Stimulated activated CD4-positive, alpha-beta T cell treated with anti-CD3 and anti-CD28 coated beads, TNF-alpha, amount 100 ng/mL, for 1 hour (primary cell): ENCODE measurements at places on chromosomes 6 and 20.

GRCh38 chr6:142404751-142405150 is 102.9 kb downstream of the ADGRG6 start:
- no peak for DNase-seq

DNA sequence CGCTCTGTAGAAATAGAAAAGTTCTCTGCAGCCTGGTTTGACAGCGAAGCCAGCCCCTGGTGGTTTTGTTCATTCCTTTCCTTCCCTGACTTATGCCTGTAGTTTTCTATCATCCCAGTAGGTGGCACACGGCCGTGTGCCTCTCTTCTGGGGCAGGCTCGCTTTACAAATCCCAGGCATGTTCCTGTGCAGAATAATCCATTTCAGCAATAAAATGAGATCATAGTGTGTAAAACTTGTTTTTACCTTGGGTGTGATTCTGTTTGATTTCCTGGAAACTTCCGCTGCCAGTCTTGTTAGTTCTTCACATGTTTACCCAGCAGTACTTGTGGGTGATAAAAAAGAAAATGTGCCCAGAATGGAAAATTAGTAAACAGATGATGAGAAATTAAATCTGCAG is 7.4 kb upstream of the INSM1 start:
- no peak for DNase-seq

- DNase-seq, result no peak
These were observed 134.4 kb upstream of the STMND1 start for GRCh38 chr6:16967470-16967817.

GRCh38 chr6:129638686-129639085 is 71.3 kb downstream of the ARHGAP18 start:
- no peak for DNase-seq

DNA sequence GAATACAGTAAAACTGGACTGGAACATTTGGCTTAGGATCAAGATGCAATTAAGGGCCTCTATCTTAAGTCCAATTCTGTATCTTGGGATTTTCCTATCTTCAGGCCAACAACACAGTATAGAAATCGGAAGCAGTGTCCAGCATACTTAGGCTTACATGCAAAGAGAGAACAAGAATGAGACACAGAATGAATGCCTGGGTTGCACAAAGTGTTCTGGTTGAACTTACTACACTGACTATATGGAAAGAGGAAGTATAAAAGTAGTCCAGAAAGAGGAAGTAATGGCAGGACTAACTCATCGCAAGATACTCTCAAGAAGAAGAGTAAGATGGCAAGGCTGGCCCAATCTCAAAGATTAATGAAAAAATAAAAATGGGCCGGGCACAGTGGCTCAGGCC is 87.6 kb downstream of the BTBD9 start:
- no peak for DNase-seq

- no peak for DNase-seq
These were observed 39.5 kb downstream of the NKX2-4 start for GRCh38 chr20:21357844-21358243.

GRCh38 chr6:142683714-142684141 is 261.2 kb downstream of the HIVEP2 start:
- no peak for DNase-seq

DNA sequence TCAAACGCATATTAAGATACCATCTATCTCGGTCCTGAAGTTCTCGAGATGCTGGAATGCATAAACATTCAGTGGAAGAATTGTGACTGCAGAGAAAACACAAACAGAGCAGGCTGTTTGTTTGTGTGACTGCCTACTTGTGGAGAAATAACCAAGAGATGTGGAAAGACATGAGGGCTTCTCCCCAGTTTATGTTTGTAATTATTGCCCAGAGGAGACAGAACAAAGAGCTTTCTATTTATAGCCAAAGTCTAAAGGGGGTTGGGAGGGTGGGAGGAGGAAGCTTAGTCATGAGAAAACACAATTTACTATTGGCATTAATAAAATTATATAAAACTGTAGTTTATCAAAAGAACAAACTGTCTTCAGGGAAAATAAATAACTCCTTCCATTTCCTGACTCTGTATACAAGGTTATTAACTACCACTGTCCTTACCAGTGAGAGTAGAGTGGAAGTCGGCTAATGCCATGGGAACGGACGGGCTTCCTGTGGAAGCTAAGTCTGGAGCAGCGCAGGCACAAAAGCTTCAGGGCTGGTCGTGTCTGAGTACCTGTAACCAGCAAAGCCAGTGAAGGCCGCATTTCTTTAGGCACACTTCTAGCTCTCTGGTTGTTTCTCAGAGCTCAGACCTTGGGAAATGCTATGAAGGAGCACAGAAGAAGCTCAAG is 200.2 kb upstream of the SUPT3H start:
- no peak for DNase-seq

GRCh38 chr20:15916623-15917022 is 656.6 kb downstream of the KIF16B start:
- no peak for DNase-seq

DNA sequence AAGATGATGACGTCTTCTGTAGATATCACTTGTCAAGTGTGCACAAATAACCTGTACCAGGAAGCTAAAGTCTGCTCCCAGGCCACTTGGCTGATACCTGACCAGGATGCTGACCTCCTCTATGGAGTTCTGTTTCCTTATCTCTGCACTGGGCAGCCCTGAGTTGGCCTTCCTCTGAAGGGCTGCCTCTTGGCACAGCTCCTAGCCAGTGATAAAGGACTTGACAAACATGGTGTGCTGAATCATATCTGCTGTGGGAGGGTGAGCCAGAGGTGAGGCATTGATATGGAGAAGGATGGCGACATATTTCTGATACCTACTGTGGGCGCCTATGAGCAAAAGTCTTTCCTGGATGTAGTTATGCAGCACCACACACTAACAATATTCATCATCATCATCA is 32.8 kb upstream of the FOXA2 start:
- DNase-seq, result no peak

DNA sequence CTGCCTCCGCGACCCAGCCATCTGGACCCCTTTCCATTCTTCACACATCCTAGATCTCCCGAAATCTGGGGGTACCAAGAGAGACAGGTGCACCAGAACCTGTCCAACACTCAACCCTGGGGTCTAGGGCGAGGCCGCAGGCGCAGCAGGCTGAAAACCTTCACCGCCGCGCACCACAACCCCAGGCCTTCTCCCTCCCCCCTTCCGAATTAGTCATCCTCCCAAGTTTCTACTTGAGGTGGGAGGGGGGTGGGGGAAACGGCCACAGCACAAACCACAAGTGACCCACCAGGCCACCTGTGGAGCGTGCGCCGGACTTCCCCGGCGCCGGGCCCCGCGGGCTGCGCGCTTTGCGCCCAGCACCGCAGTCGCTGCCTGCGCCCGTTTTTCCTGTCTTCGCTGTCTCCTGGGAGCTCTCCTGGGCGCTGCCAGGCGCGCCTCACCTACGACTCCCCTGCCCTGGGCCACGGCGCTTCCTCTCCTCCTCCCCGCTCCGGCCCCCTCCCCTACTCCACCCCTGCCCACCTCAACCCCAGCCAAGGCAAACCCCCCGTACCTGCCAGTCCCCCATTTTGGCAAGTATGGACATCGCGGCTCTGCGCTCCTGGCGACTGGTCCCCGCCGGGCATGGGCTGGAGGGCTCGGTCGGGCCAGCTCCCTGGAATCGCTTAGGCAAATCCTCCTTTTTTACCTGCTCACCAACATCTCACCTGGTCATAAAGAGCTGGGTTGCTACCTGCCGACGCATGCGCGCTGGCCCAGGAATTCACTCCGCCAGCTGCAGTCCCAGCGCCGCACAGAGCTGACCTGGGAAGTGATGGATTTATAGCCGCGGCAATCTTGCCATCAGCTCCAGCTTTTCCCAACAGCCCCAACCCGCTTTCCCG is 4.2 kb upstream of the TFAP2A start:
- DNase-seq, result no peak

DNA sequence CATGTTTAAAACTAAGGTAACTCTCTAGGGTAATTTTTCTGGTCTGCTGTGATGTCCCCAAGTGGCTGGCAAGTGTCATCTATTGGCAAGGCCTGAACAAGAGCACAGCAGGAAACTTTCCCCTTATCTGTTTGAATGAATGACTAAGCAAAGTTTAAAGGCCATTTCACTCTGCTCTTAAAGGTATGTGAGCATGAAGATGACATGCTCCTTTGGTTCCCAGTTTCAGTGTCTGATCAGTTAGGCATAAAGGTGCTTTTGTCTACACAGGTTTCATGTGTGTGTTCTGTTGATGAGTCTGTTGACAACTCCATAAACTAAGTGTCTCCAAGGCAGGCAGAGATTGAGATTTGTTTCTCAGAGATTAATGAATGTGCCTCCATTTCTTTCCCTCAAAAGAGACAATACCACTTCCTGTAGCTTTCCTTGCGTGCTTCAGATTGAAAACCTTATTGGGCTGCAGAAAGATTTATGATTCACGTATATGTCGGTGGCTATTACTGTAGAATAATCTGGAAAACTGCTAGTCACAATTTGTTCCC is 83.9 kb downstream of the MAP3K7 start:
- DNase-seq, result no peak

- no peak for DNase-seq
These were observed 18.1 kb downstream of the TUBB2B start for GRCh38 chr6:3209114-3210023.

GRCh38 chr6:137949686-137950390 is 82.8 kb downstream of the TNFAIP3 start:
- no peak for DNase-seq

DNA sequence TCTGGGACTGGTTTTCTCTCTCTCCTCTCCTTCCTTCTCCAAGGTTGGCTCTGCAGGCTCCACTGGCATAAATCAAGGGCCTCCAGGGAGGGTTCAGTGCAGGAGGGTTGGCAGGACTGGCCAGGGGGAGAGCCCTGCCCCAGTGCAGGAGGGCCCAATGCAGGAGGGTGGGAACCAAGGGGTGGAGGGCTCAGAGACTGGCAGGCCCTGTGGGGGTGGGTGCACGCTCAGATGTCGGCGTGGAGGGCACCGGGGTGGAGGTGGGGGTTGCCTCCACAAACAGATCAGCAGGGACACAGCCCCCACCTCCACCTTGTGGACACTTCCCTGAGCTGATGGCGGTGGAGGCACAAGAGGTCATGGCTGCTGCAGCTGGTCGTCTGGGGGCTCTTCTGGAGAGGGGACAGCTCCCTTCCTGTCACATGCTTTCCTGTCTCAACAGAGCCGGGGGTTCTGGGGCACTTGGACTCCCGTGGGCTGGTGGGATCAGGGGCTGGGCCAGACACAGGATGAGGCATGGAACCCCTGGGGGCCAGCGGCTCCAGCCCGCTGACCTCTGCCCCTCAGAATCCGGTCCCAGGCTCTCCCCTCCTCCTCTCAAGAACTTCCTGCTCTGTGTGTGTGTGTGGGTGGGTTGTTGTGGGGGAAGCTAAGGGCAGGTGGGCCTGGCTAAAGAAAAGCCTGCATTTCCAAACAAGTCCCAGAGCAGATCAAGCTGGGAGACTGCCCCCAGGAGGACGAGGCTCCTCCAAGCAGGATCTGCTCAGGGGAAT is 2.7 kb upstream of the ABHD16B start:
- DNase-seq, result no peak

DNA sequence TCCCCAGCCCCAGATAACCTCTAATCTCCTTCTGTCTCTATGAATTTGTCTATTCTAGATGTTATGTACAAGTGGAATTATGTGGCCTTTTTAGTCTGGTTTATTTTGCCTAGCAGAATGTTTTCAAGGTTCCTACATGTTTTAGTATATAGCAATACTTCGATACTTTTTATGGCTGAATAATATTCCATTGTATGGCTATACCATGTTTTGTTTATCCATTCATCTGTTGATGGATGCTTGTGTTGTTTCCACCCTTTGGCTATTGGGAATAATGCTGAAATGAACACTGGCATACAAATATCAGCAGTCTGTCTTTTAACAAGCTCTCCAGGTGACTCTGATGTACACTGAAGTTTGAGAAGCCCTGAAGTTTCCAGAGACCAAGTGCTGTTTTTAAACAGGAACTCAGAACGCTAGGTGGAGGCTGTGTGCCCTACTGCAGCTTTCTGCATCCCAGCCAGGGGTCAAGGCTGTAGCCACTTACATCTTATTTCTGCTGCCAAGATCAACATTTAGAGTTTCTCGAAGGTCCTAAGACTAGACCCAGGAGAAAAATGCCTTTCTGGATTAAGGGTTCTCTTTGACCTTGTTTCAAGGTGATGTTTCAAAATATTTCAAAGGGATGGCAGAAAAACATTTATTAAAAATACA is 123.0 kb downstream of the SOBP start:
- DNase-seq, result no peak

DNA sequence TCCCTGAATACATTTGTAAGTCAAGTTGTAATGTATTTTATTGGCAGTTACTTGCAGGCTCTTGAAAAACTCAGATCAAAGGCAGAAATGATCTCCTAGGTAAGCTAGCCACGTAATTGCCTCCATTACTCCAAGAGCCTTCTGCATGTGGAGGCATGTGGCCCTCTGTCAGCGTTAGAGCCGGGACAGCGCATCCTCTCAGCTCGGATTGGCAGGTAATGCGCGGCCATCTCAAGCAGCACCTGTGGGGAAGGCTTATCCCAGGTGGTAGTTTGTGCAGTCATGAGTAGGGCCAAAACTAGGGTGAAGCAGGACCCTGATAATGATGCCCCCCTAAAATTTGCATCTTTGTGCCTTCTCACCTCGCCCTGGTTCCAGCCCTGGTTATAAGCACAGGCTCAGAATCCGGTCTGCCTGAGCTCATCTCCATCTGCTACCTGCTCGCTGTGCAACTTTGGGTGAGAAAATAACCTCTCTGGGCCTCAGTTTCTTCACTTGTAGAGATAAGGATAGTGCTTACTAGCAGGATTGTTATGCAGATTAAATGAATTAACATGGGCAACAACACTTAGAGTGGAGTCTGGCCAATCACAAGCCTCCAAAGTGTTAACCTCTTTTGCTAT is 157.5 kb upstream of the PMEPA1 start:
- no peak for DNase-seq

DNA sequence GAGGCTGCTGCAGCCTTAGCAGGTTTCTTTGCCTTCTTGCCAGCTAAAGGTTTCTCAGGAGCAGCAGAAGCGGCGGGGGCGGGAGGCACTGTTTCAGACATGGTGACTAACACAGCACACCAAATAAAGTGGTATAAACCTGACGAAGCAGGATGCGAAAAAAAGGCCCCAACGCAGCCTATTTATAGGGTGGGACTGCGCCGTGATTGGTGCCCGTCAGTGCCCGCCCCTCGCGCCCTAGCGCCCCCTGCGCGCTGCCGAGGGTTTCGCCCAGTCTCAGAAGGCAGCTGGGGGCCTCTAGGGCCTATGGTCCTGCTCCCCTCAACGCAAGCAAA is 55.0 kb downstream of the TRIM38 start:
- DNase-seq, result no peak

DNA sequence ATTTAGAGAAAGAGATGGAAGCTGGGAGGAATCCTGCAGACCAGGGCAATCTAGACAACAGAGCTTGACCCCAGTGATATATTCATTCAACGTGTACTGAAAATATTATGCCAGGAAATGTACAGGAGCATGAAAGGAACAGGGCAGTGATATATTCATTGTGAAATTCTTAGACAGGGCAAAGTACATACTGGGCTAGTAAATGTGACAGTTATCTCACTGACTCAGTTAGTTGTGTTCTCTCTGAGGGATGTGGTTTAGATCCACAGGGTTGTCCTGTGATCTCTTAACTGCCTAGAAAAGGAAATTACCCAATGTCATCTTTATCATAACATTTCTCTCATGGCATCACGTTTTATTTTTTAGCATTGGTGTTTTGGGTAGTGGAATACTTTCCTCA is 891.3 kb downstream of the EYS start:
- DNase-seq, result no peak
